Head of caudate nucleus (tissue), 42 donors: ENCODE measurements at places on chromosomes 1 and 21.
A peak's percentile ranks its signal among the peaks of the same experiment; 100 is the strongest.

- DNase-seq, result no peak
Measured at GRCh38 chr1:155261493-155261851, 688 bp downstream of the SCAMP3 start.

- no peak for DNase-seq
Measured at GRCh38 chr1:47712596-47713299, 274.9 kb downstream of the FOXD2 start.

GRCh38 chr1:87739704-87740103 is 411.0 kb downstream of the LMO4 start:
- DNase-seq, result no peak

GRCh38 chr1:225440380-225441221 is 12.8 kb upstream of the LBR start:
- DNase-seq, result no peak

DNA sequence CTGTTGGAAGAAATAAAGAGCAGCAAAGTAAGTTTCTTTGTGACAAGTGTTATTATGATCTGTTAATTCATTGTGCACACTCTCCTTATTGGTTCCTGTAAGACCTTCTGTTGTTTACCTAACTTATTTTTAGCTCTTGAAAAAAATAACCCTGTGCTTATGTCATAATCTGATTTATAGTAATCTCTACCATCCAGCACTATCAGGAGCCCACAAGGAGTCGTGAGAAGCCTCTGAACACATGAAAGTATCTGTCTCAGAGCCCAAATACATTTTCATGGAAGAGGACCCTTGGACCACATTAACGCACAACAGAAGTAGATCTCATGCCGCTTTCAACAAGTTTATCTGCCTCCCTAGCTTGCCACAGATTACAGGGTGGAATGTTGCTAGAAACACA is 45.8 kb downstream of the CENPF start:
- DNase-seq, result no peak

GRCh38 chr1:199944986-199945385 is 82.5 kb upstream of the NR5A2 start:
- no peak for DNase-seq

GRCh38 chr21:36075171-36075570 is 5.3 kb downstream of the CBR1 start:
- DNase-seq, result peak; percentile 71

DNA sequence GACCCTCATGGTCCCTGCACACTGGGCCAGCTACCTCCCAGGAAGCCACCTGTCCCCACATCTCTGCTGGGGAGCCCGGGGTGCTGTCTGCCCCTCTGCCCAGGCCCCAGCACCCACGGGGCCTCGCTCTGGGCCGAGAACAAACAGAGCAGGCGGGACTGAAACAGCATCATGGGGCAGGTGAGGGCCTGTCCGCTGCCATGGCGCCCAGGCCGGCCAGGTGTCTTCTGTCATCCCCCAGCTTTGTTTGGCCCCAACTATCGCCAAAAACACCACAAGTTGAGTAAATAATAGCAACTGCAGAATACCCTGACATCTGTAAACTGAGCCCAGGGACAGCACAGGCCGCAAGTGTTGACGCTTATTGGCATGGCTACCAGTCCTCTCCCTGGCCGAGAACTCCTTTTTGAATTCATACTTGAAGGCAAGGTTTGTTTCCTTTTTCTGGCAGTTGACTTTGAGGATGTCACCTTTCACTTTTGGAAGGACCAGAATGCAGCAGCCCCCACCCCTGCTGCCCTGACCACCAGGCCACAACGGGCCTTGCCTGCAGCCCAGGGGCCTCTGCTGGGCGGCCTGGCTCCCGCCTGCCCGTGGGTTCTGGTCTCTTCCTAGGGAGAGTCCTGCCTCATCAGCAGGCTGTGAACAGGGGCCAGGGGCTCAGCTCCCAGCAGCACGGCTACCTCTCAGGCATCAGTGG is 152.7 kb downstream of the CASZ1 start:
- no peak for DNase-seq

GRCh38 chr1:72063364-72064044 is 218.8 kb downstream of the NEGR1 start:
- no peak for DNase-seq

- no peak for DNase-seq
Measured at GRCh38 chr1:63407002-63407401, 39.6 kb downstream of the ALG6 start.

DNA sequence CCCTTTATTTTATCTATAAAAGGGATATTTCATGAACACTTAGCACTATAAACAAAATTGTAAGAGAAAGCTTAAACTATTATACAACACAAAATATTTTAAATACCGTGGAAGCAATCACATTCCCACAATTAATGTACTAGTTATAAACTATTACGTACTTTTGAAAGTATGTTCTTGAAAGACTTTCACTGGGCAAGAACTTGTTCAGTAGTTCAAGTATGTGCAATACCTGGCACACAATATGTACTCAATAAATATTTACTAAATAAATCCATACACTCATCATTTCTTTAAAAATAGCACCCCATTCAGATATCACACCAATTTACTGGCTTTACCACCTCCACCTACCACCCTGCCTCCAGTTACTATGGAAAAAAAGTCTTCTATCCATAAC is 12.6 kb upstream of the FMO2 start:
- DNase-seq, result no peak

DNA sequence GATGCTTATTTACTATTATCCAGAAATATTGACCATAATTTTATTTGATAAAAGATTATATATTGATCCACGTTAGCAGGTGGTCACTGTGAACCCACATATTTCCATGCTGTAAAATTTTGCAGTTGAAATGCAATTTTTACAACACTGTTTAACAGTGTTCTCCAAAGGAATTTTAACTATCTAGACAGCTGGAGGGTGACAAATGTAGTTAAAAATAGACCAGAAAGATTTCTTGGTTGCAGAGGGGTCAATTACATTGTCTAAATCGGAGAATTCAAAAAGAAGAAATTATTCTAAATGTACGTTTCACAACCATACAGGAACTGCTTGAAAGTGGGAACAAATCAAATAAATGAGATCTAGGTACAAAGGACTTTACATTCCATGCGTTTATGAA is 625.2 kb upstream of the NCAM2 start:
- no peak for DNase-seq

GRCh38 chr1:17023102-17023501 is 11.4 kb upstream of the ATP13A2 start:
- DNase-seq, result no peak

GRCh38 chr21:24994717-24995116 is 612.6 kb downstream of the MRPL39 start:
- no peak for DNase-seq

- DNase-seq, result no peak
Measured at GRCh38 chr1:240646571-240647240, 34.8 kb upstream of the GREM2 start.

DNA sequence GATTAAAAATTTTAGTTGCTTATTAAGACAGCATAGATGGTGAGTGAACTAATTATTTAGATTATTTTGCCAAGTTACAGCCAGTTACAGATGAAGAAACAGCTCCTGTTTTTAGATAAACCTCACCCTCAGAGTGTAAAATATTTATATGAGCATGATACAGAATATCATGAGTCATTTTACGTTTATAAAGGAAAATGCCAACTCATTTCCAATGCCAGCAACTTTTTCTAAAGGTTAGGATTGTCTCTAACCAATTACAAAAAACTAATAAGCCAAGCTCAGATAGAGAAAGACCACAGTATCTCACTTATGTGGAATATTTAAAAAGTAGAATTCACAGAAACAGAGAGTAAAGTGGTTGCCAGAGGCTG is 590.1 kb downstream of the LTN1 start:
- DNase-seq, result no peak

DNA sequence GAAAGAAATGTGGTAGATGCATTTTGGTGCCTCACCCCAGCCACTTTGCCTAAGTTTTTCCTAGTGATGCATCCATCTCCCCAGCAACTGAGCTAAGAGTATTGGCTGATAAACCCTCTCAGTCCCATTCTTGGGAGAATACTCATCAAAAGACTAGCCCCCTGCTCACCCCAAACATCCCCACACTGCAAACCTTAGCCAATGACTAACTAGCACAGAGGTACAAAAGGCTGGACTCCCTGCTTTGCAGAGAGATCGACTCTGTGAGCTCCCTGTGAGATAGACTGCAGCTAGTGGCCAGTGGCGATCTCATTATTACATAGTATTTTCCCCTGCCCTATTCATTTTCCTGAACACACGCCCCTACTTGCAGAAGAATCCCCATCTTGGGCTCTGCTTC is 155.3 kb downstream of the HHIPL2 start:
- DNase-seq, result no peak

- DNase-seq, result no peak
Measured at GRCh38 chr1:58874342-58874741, 90.5 kb upstream of the JUN start.

DNA sequence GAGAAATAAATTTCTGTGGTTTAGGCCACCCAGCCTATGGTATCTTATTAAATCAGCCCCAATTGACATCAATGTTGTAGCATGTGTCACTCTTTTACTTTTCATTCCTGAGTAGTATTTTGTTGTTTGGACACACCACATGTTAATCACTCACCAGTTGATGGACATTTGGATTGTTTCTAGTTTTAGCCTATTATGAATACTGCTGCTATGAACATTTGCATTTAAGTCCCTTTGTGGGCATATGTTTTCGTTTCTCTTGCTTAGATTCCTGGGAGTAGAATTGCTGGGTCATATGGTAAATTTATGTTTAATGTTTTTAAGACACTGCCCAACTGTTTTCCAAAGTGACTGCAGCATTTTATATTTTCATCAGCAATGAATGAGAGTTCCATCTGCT is 50.2 kb upstream of the NUF2 start:
- DNase-seq, result no peak

- no peak for DNase-seq
Measured at GRCh38 chr1:46520063-46520911, 30.7 kb downstream of the DMBX1 start.

- no peak for DNase-seq
Measured at GRCh38 chr1:29282135-29282923, 46.0 kb downstream of the PTPRU start.

DNA sequence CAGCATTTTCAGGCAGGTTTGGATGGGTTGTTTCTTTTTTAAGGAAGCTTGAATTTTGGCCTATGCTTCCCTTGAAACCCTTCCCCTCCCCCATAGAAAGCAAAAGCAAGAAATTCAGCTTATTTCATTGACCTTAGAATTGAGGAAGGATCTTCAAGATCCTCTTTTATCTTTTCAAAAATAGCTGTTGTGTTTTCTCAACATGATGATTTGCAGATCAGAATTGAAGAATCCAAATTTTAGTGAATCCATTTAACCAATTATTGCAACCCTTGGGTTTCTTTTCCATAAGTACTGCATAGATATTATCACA is 73.7 kb downstream of the LRRC8C start:
- DNase-seq, result no peak

DNA sequence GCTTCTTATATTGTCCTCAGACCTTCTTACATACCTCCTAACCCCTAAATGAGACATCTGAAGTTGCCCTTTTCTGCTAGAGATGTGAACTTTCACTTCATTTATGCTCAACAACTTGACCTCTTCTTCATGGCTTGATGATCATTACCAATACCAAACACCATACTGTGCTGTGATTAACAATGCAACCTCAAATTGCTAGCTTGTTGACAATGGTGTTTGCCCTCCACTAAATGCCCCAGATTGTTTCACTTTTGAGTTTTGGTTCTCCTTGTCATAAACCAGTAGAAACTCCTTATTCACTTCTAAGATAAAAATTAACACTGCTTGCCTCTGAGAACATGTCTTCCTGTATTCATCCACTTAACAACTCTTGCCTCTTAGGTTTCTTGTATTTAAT is 5.6 kb downstream of the JAK1 start:
- DNase-seq, result no peak

DNA sequence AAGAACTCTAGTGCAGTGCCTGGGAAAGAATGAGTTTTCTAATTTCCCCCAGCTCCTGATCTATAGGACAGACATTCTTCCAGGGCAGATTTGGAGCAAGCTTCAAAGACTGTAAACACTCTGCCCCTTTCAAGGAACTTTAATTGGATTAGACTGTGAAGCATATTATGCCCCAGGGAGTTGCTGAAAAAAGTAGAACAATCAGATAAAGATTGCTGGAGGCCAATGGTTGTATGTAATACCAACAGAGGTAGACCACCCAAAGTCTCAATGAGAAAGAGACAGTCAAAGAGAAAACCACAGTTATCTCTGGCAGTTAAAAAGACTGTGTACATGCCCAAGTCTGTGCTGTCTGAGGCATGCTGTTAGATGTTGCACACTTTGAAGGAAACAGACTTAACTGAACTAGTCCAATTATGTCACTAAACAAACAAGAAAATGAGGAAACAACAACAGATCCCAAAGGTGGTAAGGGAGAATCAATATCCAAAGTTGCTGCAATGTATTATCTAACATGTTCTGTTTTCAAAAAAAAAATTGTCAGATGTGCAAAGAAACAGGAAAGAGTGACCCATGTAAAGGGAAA is 24.4 kb downstream of the C4BPA start:
- no peak for DNase-seq
